ENCODE measurements at places on chromosomes 11 and 22. TPM values are rescaled to one million over a fixed set of nuclear protein-coding genes. Genes with fewer than 3 reads are reported as not detected.
A peak's percentile ranks its signal among the peaks of the same experiment; 100 is the strongest.

DNA sequence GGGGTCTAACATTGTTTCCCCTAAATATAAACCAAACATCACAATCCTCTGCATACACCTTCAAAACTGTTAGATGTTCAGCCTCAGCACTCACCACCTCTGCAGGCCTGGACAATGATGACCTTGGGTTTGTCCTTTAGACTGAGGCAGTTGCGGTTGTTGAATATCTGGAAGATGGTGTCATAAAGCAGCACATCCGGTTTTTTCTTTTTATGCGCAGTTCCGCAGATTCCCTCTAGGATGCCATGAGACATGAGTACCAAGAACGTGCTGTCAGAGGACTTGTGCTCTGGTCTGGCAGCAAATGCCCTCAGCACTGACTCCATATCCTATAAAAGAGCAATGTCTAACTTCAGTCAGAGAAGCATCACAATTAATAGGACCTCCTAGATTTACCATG is 22.8 kb downstream of the CASP5 start:
- no peaks in the 10 kb centered on the region for H3K36me3 ChIP-seq
- H3K27ac ChIP-seq, result no peak overlapping the region
- no peak overlapping the region for H3K4me3 ChIP-seq
- peaks cover 5% of the 10 kb centered on the region for H3K4me1 ChIP-seq
- peak; percentile 20 for DNase-seq
- H3K27me3 ChIP-seq, result no peaks in the 10 kb centered on the region

DNA sequence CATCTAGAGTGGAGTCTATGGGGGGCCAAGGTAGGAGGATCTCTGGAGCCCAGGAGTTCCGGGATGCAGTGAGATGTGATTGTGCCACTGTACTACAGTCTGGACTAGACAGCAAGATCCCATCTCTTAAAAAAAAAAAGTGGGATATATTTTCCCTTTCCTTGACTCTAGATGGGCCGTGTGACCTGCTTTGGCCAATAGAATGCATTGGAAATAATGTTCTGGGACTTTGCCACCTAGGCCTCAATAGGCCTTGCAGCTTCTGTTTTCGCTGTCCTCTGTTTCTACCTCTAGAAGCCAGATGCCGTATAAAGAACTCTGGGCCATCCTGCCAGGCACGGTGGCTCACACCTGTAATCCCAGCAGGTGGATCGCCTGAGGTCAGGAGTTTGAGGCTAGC is 3.6 kb downstream of the C11orf86 start:
- no peak overlapping the region for H3K27ac ChIP-seq
- no peak overlapping the region for H3K4me3 ChIP-seq
- no peak for DNase-seq
- no peaks in the 10 kb centered on the region for H3K27me3 ChIP-seq
- no peaks in the 10 kb centered on the region for H3K36me3 ChIP-seq

- DNase-seq, result no peak
- H3K4me3 ChIP-seq, result no peak overlapping the region
- H3K4me1 ChIP-seq, result no peaks in the 10 kb centered on the region
- H3K36me3 ChIP-seq, result no peaks in the 10 kb centered on the region
- no peak overlapping the region for H3K27ac ChIP-seq
Observed at GRCh38 chr11:87431392-87431791, 393.7 kb downstream of the TMEM135 start.

DNA sequence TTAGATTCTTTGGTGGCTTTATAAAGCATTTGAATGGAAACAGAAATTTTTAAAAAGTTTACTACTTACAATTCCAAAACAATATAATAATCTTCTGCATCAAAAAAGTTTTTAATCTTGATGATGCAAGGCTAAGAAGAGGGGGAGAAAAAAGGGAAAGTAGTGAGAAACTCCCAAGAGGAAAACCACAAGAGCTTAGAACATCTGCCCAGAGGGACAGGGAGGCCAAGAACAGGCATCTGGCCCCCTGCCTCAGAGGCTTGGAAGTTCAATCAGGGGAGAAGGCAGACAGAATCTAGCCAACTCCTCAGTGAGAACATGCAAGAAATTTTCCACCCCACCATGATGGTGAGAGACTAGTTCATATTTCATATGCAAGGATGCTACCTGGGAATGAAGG is 23.8 kb upstream of the TTC28 start:
- no peak for DNase-seq
- peaks cover 55% of the 10 kb centered on the region for H3K36me3 ChIP-seq

DNA sequence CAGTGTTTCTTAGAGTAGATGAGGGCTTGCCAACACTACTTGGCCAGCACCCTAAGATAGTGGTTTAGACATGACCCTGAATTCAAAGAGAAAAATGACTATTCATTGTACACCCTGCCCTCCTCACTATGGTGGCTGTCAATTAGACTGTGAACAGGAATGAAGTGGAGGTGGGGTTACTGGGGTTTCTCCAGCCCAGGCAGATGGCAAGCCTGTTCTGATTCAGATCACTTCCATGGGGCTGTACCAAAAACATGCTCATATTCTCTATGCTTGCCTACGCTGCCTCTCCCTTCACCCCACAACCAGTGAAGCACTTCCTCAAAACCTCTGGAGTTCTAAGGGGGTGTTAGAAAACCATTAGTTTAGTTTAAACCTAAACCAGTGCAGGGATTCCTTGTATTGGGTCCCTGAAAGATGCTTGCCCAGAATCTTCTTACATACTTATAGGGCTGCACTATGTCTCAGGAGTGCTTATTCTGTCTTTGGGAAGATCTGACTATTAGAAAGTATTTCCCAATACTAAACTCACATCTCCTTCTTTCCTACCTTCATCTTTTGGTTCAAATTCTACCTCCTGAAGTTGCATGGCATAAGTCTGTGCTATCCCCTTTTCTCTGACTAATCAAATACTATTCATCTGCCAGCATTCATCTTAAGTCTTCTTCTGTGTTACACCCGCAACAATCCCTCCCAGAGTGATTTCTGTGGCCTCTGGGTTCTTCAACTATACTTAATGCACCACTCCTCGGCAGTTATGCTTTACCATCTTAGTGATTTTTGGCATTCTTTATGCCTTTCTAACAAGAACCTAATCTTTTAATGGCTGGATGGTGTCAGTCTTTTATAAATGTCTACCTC is 71.8 kb downstream of the ATG16L2 start:
- no peak for DNase-seq
- no peak overlapping the region for H3K27ac ChIP-seq

DNA sequence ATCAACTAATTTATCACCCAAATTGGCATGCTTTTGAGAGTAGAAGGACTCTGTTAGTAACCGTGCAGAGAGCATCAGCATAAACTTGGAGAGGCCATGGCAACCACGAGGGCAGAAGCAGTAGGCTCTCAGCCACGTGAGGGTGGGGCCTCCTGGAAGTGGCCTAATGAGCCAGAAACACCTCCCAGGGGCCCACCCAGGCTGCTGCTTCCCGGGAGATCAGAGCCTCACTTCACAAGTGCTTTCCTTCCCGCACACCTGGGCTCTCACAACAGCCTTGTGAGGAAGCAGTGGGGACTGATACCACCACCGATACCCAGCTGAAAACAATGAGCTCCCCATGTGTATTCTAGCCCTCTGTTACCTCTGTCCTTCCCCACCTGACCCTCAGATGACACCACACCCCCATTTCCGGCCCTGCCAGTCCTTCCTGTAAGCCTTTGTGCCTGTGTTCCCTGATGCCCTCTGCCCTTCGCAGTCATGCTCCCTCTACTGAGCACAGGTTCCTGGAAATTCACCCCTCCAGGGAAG is 17.0 kb downstream of the TRIM29 start:
- peaks cover 12% of the 10 kb centered on the region for H3K4me1 ChIP-seq
- no peak overlapping the region for H3K4me3 ChIP-seq
- H3K27me3 ChIP-seq, result no peaks in the 10 kb centered on the region
- H3K36me3 ChIP-seq, result no peaks in the 10 kb centered on the region

DNA sequence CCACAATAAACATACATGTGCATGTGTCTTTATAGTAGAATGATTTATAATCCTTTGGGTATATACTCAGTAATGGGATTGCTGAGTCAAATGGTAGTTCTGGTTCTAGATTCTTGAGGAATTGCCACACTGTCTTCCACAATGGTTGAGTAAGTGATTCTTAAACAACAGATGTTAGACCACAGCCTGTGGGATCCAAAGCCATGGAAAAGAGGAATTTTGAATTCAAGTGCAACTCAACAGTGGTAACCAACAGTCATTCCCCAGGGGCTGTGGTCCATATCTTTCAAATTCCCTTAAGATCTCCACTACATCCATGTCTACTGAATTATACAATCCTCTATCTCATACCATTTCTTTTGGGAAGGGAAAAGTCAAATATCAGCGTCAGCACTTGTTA is 321.5 kb downstream of the LARGE1 start:
- H3K4me3 ChIP-seq, result no peak overlapping the region
- peaks cover 48% of the 10 kb centered on the region for H3K27me3 ChIP-seq
- H3K27ac ChIP-seq, result no peak overlapping the region
- H3K4me1 ChIP-seq, result no peaks in the 10 kb centered on the region

DNA sequence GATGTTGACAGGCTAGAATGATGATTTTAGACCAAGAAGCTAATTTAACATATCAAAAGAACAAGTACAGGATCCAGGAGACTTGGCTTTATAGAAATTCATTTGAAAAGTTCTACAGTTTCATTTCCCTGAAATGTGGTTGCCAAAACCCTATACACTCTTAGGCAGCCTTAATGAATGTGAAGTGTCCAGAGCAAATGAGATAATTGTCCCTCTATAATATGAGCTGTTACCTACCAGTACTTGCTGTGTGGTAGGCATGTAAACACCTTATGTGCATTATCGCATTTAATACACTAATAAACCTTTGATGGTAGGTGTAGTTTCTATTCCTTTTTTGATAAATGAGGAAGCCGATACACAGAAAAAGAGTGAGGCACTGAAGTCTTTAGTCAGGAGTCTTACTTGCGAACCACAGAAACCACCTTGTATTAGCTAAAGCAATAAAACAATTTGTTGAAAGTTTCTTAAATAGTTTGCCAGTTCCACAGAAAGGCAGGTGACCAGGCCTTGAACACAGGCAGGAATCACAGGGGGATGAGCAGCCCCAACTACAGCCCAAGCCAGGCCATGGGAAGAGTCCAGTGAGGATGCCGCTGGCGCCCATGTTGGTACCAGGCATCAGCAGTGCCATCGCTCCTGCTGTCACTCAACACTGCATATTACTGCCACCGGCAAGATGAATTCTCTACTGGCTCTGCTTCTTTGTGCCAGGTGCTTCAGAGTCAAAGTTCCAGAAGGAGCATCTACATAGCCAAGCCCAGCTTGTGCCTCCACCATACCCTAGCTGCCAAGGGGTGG is 81.7 kb downstream of the SWAP70 start:
- DNase-seq, result no peak
- peaks cover 15% of the 10 kb centered on the region for H3K4me1 ChIP-seq
- peaks cover 44% of the 10 kb centered on the region for H3K36me3 ChIP-seq
- H3K27ac ChIP-seq, result peak overlapping the region; percentile 19
- no peak overlapping the region for H3K4me3 ChIP-seq

DNA sequence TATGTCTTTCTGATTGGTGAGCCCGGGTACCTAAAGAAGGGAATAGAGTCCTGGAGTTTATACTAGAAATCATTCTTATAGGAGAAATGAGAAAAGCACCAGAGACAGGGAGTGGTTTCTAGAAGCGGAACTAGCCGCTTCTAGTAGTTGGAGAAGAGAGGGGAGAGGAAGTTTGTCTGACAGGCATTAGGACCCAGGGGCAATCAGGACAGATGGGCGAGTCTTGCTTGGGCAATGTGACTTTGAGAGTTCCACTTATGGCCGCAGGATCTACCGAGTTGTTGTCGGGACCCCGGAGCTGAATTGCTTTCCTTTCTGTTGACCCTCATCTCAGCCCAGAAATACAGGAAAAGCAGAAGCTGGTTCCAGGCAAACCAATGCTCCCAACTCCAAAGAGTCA is 596.8 kb upstream of the CNTN5 start:
- H3K4me3 ChIP-seq, result no peak overlapping the region
- DNase-seq, result no peak
- no peaks in the 10 kb centered on the region for H3K27me3 ChIP-seq
- H3K27ac ChIP-seq, result no peak overlapping the region
- peaks cover 24% of the 10 kb centered on the region for H3K36me3 ChIP-seq

- peak; percentile 83 for DNase-seq
- H3K4me1 ChIP-seq, result peaks cover 34% of the 10 kb centered on the region
- H3K36me3 ChIP-seq, result peaks cover 18% of the 10 kb centered on the region
Observed at GRCh38 chr22:45757068-45757467, 85.4 kb downstream of the ATXN10 start.

- H3K27ac ChIP-seq, result no peak overlapping the region
- H3K27me3 ChIP-seq, result peaks cover 36% of the 10 kb centered on the region
- peak overlapping the region; percentile 64 for H3K4me3 ChIP-seq
- H3K4me1 ChIP-seq, result peaks cover 14% of the 10 kb centered on the region
Observed at GRCh38 chr22:46045459-46046298, 68.7 kb upstream of the WNT7B start.

DNA sequence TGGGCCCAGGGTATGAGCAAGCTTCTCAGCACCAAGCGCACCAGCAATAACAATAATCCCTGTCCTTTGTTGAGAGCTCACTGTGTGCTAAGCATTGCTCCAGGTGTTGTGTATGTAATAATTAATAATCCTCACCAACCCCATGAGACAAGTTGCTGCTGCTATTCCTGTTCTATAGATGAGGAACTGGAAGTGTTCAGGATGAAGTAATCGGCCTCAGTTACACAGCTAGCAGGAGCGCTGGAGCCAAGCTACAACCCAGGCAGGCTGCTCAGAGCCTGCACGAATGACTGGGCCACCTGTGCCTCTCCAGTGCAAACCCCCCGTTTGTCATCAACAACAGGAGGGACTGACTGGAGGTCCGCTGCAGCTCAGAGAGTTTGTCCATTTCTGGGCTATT is 35.2 kb upstream of the CECR2 start:
- peak overlapping the region; percentile 6 for H3K27ac ChIP-seq
- DNase-seq, result no peak
- H3K4me1 ChIP-seq, result peaks cover 7% of the 10 kb centered on the region
- no peaks in the 10 kb centered on the region for H3K27me3 ChIP-seq
- H3K4me3 ChIP-seq, result no peak overlapping the region

GRCh38 chr22:38652859-38653258 is 3.3 kb downstream of the FAM227A start:
- no peak overlapping the region for H3K27ac ChIP-seq
- no peak overlapping the region for H3K4me3 ChIP-seq
- no peaks in the 10 kb centered on the region for H3K27me3 ChIP-seq

- H3K27ac ChIP-seq, result no peak overlapping the region
- peaks cover 3% of the 10 kb centered on the region for H3K27me3 ChIP-seq
- no peaks in the 10 kb centered on the region for H3K36me3 ChIP-seq
Observed at GRCh38 chr22:33035272-33035863, 22.8 kb downstream of the SYN3 start.

PNPLA2 gene
- total RNA-seq, result 81.9 TPM

TRPM5 gene
- total RNA-seq, result 0.07 TPM

RCOR2 gene
- 92.0 TPM for total RNA-seq

MMP12 gene
- not detected for total RNA-seq

CD82 gene
- 15.5 TPM for total RNA-seq

PRR33 gene
- not detected for total RNA-seq

MTNR1B gene
- total RNA-seq, result not detected

UCP3 gene
- 0.55 TPM for total RNA-seq

WNT7B gene
- total RNA-seq, result 0.18 TPM

OR8J1 gene
- total RNA-seq, result not detected
